Left cardiac atrium (tissue), 4 donors: ENCODE measurements at places on chromosomes 1 and 21.

DNA sequence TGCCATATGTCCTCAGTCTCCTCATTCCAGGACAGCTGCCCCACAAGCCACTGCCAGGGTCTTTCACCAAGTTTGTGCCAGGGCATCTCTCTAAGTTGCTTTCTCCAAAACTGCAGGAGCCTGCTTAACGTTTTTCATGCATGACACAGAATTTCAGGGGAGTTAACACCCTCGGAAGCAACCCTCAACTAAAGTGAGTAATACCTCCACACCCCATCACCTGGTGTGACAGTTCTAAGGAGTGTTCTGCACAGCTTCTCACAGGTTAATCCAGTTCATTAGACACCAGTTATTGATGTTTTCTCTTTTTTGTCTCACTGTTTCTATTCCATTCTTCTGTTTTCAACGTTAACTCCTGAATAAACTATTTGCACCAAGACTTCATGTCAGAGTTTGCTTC, 115.0 kb downstream of the BACH1 start:
- no peak for DNase-seq

GRCh38 chr21:16407403-16408240, 677.8 kb downstream of the USP25 start:
- DNase-seq, result no peak

DNA sequence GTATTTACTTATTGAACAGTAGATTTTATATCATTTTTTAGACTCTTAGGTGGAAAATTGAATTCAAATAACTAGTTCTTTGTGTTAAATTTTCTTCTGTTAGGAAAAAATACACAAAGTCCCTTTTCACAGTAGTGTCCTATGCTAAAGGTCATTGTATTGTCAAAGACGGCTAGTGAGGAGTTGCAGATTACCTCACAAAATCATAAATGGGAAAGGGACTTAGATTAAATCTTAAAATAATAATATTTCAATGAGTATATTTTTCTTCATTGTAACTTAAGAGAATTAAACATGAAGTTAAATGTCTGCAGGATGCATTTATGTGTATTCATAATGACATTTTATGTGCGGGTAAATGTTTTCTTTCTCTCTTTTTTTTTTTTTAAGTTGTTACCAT, 32.7 kb downstream of the LYPLAL1 start:
- no peak for DNase-seq

- DNase-seq, result no peak
These were observed 1377.7 kb upstream of the ADGRL4 start for GRCh38 chr1:80384083-80384830.

- DNase-seq, result peak; percentile 52
These were observed 5.5 kb upstream of the RNF223 start for GRCh38 chr1:1079408-1080121.

- DNase-seq, result no peak
These were observed at the start of gene ACTL8 for GRCh38 chr1:17755120-17755519. Gene ACTL8, plus strand, starts transcription at chr1:17755333. Its CDS starts 67,676 bp downstream, at chr1:17823009.

GRCh38 chr1:215555531-215555930, 11.6 kb upstream of the KCTD3 start:
- DNase-seq, result no peak

GRCh38 chr21:27164208-27165177, 197.6 kb upstream of the ADAMTS5 start:
- DNase-seq, result no peak

GRCh38 chr1:6170742-6171201, 9.3 kb downstream of the CHD5 start:
- no peak for DNase-seq

GRCh38 chr1:40416709-40417108, 33.6 kb upstream of the ZFP69B start:
- no peak for DNase-seq

DNA sequence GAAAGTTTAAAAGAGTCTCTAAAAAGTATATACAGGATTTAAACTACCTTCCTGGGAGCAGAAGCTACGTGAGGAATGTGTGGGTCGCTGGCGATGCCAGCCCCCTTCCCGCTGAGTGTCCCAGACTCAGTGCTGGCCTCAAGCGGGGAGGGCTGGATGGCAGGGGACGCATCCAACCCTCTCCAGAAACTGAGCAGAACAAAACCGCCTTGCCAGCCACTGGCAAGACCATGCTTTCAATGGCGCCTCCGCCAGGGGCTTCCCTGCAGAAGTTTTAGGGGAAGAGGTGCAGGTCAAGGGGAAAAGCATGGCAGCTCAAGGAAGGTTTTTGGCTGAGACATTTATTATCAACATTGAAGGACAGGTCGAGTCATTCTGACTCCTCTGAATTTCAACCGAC, 26.1 kb downstream of the NADK start:
- DNase-seq, result peak; percentile 5

- DNase-seq, result peak; percentile 12
These were observed 22.8 kb downstream of the NADK start for GRCh38 chr1:1755426-1755825.

DNA sequence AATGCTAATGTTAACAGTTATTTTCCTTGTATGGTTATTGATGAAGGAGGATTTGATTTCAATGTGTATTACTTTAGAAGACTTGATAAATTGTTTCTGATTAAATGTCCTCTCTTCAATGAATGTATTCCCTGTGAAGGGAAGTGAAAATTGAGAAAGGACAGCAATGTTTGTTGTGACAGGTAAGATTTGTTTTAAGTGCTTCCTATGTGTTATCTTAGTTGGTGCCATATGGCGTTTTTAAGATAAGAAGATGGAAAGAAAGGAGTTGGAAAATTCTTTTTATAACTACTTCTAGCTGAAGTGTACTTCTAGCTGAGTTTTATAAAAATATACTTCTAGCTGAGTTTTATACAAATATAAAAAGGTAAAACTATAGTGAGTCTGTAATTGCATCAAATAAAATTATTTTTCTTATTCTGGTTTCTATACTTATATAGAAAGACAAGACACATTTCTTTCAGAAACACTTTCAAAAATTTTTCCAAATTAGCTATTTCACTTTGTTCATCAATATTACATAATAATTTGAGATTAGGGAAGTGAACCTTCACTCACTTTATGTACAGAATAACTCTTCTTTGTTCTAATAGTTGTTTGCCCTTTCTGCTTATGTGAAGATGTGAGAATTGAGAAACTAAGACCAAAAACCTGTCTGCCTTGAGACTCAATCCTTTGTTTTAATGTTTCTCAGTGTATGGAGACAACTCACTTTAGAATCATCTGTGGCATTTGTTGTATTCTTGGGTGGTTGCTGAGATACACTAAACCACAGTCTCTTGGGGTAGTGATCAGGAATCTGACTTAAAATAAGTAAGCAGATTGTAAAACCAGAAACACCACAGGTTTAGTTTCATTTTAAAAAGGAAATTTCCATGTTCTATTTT, 382.9 kb upstream of the B3GALT2 start:
- DNase-seq, result no peak

DNA sequence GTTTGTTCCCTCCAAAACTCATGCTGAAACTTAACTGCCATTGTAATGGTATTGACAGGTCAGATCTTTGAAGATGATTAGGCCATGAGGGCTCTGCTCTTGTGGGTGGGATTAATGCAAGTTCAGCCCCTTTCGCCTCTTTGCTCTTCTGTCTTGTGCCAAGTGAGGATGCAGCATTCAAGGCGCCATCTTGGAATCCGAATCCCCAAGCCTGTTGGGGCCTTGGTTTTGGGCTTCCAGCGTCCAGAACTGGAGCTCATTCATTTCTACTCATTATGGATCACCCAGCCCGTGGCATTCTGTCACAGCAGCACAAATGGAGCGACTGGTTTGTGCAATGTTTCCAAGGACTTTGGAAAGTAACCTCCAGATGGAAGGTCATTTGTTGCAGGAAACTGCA, 5.6 kb downstream of the TTC34 start:
- DNase-seq, result no peak

GRCh38 chr21:45535341-45536081, 6.7 kb downstream of the SLC19A1 start:
- peak; percentile 35 for DNase-seq

GRCh38 chr1:158649052-158649451, 37.5 kb downstream of the SPTA1 start:
- DNase-seq, result no peak

- DNase-seq, result peak; percentile 81
These were observed 41.5 kb downstream of the KIAA1614 start for GRCh38 chr1:180954005-180954800.

- no peak for DNase-seq
These were observed 1097.4 kb downstream of the TTLL7 start for GRCh38 chr1:82901561-82901960.

DNA sequence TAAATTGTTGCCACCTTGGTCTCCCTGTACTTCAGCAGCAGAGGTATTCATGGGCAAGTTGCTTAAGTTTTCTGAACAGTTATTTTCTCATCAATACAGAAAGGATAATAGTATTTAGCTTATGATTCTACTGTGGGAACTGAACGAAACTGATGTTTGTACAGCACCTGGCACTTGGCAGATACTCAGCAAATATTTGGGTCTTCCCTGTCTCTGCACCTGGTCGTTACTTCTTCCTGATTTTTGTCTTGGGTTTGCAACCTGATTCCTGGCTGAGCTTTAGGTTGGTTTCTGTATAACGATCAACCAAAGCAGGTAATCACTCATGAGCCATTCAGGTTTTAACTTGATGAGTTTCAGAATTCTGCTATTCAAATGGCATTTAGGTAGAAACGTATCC, 490.6 kb downstream of the KIF26B start:
- no peak for DNase-seq

- no peak for DNase-seq
These were observed 34.5 kb downstream of the ERO1B start for GRCh38 chr1:236247286-236247685.

- no peak for DNase-seq
These were observed 231.1 kb upstream of the SGIP1 start for GRCh38 chr1:66302815-66303214.

DNA sequence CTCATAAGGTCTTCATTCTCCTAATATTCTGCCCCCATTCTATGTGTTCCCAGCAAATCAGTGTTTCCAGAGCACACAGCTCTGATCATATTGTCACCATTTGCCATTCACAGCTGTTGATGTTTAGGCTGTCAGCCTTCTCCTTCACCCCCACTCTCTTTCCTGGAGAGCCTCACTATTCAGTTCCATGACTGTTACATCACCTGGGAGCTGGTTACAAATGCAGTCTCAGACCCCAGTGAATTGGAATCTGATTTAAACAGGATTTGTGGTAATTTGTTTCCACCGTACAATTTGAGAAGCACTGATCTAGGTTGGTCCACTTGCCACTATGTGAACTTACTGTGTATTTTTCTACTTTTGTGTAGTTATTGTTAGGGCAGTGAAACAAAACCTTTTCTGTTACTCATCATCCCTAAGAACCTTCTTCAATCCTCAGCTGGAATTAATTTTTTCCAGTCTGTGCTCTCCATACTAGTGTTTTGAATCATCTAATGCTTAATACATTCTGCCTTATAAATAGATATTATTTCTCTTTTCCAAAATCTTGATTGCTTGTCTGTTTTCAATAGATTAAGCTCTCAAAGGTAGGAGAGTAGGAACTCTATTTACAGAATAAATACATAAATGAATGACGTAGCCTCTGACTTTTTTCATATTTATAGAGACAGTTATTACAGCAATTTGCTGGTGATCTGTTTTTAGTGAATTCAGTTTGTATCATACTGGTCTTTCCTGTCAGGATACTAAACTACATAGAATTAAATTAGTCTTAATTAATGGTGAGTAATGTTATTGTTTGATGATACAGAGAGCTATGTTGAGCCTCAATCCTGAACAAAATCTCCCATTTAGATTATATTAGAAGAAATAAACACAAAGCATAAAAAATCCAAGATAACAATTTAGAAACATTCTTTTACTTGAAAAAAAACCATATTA, 8.1 kb downstream of the SNX7 start:
- no peak for DNase-seq

GRCh38 chr1:194004146-194004545, 817.7 kb upstream of the B3GALT2 start:
- DNase-seq, result no peak

GRCh38 chr21:26840201-26840600, 5.0 kb downstream of the ADAMTS1 start:
- DNase-seq, result peak; percentile 34

GRCh38 chr21:33418691-33419090, 15.5 kb downstream of the IFNGR2 start:
- DNase-seq, result peak; percentile 72

- DNase-seq, result no peak
These were observed 54.8 kb upstream of the RCC1 start for GRCh38 chr1:28451011-28451410.

DNA sequence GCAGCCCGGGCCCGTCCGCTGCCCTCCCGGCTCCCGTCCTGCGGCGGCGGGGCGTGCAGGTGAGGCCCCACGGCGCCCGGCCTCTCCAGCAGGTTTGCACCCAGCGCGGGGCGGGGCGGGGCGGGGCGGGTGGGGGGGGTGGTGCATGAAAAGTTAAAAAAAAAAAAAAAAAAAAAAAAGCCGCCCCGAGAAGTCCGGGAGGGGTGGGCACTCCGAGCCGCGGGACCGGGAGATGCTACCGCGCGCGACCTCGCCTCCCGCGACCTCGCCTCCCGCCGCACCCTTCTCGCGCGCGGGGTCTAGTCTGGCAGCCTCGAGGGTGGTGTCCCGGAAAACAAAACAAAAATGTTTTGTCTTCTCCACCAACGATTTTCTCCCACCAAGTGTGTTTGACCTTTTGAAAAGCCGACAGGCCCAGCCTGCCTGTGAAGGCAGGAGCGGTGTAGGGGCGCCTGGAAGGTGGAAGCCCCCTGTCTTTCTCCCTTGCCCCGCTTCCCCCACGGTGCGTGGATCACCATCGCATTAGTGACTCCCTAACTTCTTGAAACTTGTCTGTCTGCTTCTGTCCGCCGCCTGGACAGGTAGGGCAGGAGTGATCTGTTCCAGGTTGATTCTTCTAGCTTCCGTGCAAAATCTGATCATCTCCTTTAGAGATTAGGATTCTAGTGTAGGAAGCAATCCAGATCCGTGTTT, 569 bp downstream of the RCAN3 start:
- DNase-seq, result no peak

GRCh38 chr1:230303069-230303468, 123.1 kb downstream of the PGBD5 start:
- no peak for DNase-seq

DNA sequence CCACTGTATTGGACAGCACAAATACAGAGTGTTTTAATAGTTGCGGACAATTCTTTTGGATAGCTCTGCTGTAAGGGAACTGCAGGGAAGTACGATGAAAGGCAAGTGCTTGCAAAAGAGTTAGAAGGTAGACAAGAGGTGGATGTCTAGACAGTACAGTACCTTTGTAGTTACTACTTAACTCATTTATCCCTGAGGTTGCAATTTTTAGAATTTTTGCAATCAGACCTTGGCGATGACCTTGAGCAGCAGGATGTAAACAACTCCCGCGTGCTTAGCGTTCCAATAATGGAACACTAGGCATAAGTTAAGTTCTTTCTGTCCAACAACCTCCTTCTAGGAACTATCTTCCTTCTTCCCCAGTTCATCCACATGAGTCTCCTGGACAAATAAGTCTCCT, 1.9 kb upstream of the SYT14 start:
- no peak for DNase-seq

GRCh38 chr1:156108057-156108456, 6.5 kb upstream of the LMNA start:
- no peak for DNase-seq

DNA sequence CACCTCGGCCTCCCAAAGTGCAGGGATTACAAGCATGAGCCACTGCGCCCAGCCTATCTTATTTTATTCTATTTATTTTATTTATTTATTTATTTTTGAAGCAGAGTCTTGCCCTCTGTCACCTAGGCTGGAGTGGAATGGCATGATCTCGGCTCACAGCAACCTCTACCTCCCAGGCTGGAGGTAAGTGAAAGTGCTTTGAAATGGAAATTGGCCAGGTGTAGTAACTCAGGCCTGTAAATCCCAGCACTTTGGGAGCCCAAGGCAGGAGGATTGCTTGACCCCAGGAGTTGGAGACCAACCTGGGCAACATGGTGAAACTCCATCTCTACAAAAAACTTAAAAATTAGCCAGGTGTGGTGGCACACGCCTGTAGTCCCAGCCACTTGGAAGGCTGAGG, 5.1 kb upstream of the DSTYK start:
- no peak for DNase-seq
